ENCODE measurements at places on chromosomes 7 and 10.

DNA sequence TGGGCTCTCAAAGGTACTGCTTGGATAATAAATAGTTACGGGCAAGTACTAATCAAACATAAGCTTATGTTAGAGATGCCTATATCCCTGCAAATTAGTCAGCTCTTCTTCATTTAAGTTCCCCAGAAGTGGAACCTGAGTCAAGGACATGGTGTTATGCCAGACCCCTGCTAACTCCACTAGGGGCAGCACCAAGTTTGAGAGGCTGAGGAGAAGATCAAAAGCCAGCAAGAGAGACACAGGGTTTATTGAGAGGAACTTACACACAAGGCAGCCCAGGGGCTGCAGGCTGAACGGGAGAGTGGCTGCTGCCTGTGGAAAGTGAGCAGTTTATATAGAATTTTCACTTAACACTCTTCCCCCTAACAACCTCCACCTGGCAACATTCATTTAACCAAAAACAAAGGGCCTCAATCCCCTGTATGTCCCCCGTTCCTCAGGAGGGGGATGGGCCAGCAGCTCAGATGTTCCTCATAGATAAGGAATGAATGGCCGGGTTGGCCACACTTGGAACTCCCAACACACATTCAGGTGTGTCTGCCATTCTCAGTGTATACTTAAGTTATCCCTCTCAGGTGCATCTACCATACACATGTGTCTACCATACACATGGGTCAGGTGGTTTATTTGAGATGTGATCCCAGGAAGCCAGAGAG lies 62.6 kb upstream of the GHITM start:
- DNase-seq: no peak

GRCh38 chr10:132908621-132909295 lies 33.6 kb downstream of the CFAP46 start:
- DNase-seq: no peak

- DNase-seq: no peak
These were observed 39.9 kb upstream of the HDAC9 start for GRCh38 chr7:18455606-18456005.

- DNase-seq: no peak
These were observed 6.6 kb upstream of the ABCB4 start for GRCh38 chr7:87482115-87482514.

DNA sequence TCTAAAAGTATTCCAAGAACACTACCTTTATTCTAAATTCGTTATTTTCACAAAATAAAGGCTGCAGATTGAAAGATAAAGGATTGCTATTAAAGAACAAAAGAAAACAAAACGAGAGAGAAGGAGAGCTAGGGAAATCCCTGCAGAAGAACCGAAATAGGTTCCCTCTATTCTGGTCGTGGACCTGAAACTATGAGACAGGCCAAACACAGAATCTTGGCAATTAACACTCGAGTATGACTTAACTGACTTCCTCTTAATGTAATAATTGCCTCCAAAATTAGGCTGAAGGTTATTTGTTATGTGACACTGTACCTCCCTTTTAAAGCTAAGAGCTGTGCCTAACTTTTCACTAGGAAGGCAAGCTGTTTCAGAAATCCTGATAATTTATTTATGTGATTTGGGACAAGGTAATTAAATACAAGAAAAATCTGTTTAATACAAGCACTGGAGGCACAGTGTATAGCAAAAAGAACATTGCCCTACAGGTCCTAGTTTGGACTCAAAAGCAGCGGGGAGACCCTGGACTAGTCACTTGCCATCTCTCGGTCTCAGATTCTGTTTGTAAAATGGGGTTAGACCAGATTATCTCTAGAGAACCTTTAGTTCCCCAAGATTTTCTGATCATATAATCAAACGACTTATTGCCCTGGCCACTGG lies 11.6 kb downstream of the NAMPT start:
- DNase-seq: no peak

DNA sequence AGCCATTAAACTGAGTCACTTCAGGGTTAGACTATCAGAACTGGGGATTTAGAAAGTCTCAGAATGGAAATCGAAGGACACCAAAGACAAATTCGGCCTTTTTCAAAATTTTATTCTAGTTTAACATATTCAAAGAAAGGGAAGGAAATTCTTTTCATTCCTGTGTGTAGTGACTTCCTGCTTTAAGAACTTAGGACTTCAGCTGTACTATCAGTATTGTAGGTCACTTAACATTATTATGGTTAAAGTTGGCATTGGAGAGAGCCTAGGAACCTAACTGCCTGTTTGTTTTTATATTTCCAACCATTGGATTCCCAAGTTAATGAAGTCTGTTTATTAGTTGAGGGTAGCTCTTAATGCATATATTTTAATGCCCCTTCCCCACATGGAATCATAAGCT lies 63.7 kb downstream of the PTEN start:
- no peak for DNase-seq

GRCh38 chr10:65323802-65324201 lies 1602.0 kb upstream of the LRRTM3 start:
- DNase-seq: no peak

Data from stimulated activated CD4-positive, alpha-beta T cell treated with anti-CD3 and anti-CD28 coated beads, Interleukin-1b, Interleukin-23, amount 100 ng/mL, for 48 hours (primary cell).